ENCODE measurements at places on chromosomes 11 and 22. TPM values are rescaled to one million over a fixed set of nuclear protein-coding genes. Genes with fewer than 3 reads are reported as not detected.

Gene CARD16
- total RNA-seq, result not detected

Gene XKR3
- total RNA-seq, result not detected

Gene ANO5
- 26.8 TPM for total RNA-seq

Gene SLC25A22
- total RNA-seq, result 15.0 TPM

Gene CCDC116
- 0.16 TPM for total RNA-seq

Gene MOGAT2
- total RNA-seq, result not detected

Gene TRAPPC4
- 63.9 TPM for total RNA-seq

Gene CALCA
- not detected for total RNA-seq
